Hematopoietic multipotent progenitor cell (in vitro differentiated cells): ENCODE measurements at places on chromosomes 2 and 18.

DNA sequence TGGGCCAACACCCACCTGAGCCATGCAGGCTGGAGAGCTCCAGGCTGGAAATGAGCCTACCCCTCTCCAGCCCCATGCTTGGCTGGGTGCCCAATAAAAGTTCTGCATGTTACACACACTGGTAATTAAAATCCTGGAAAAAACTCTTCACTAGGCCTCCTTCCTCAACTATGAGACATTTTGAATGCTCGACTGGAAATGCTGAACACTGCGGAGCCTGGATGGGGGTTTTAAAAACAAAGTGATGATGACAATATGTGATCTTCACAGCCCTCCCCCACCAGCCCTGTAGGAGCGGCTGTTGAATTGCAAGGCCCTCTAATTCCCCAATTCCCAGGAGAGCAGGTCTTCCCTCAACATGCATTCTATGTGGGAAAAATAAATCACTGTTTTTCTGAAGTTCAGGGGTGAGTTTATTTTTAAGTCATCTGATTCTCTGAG is 179.2 kb downstream of the TTC32 start:
- no peak for DNase-seq

DNA sequence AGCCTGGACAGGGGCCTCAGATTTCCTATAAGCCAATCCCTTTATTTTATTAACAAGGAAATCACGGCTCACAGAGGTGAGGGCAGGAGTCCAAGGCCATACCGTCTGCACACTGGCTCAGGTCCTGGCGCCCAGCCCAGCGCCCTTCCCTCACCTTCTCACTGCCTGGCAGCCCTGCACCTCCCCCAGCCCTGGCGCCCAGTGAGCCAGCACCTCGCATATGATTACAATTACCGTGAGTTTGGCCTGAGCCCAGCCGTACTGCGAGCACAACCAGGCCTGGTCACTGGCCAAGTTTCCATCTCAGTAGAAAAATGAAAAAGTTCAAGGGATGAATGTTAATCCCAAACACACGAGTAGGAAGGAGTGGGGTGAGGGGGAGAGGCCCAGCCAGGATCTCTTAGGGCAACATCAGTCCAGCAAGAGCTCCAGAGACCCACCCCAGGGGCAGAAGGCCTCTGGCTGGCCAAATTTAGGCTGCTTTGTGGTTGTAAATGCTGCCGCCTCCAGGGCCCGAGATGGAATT is 68.4 kb downstream of the MCFD2 start:
- DNase-seq = no peak

DNA sequence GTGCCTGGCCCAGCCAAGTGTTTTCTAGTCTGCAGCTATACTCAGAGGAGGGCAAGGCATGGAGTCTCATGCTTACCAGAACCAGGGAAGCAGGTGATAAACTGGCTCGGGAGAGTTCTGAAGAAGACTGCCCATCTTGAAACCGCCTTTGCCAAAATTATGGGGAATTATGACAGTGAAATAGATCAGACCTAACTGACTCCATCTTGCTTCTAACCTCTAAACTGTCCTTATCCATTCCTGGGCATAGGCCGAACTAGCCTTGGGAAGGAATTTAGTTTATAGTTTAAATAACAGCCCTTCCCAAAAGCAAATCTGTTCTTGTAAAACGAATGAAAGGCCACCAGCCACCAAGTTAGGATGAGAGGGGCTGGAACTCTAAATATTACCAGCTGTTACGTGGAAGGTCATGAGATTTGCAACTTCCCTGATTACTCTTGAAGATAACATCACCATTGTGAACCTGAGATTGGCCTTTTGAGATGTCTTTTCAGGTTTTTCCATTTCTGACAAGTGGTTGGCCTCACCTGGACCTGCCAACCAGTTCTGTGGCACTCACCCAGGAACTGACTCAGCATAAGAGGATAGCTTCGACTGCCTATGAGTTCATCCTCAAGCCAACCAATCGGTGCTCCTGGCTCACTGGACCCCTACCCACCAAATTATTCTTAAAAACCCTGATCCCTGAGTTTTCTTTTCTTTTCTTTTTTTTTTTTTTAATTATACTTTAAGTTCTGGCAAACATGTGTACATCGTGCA is 23.4 kb downstream of the CHCHD5 start:
- no peak for DNase-seq

DNA sequence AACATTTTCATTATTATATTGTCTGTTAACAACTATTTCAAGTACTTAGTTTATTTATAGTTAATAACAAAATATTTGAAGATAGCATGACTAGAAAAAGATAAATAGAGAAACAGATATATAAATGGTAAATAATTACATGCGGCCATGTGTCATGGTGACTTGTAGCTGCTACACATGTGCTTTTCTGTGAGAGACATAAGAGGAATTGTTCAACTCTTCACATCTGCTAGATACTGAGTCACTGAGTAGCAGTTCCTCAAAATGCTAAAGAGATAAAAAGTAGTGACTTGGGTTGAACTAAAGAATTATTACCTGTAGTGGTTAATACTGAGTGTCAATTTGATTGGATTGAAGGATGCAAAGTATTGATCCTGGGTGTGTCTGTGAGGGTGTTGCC is 37.5 kb upstream of the SCN9A start:
- no peak for DNase-seq

DNA sequence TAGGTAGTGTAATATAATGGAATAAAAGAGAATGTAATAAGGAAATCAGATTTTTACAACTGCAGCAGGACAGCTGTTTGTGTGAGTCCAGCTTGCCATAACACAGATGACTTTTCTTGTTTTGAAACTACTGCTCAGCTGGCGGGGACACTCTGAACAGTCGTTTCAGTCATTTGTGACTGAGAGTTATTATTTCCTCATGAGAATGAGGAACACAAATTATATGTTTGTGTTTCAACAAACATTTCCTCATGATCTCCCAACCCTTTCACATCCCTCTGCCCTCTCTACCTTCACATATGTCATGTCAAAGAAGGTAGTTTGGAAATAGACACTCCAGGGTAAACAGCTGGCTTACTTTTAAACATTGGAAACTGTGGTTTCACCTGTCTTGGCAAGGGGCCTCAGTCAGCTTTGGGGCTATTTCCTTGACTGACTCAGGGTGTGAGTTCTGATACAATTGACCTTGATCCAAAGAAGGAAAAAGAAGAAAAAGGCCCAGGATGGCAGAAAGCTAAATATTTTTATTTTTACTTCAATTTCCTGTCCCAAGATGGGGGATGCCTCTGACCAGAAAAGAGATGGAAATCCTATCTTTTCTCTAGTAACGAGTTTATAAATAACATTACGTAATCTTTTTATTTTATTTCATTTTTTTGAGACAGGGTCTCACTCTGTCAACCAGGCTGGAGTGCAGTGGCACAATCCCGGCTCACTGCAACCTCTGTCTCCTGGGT is 593 bp downstream of the SP140L start:
- DNase-seq = no peak

DNA sequence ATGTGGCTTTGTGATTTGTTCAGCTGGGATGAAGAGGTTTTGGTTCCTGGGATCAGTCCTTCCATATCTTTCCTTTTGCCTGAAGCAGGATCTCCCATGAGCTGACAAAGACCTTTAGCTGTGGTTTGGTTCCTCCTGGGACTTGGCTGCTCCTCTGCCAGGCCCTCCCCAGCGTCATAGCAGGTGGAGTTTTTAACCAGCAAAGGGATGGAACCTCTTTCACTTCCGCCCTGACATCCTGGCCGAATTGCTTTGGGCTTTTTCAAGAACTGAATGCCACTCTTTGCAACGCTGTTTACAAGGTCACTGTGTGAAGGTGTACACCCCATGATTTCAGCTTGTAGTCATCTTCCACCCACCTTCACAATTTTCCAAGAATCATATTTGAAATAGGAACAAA is 390 bp downstream of the PCARE start:
- DNase-seq = no peak

GRCh38 chr2:113967272-113967671 is 77.4 kb downstream of the ACTR3 start:
- no peak for DNase-seq

DNA sequence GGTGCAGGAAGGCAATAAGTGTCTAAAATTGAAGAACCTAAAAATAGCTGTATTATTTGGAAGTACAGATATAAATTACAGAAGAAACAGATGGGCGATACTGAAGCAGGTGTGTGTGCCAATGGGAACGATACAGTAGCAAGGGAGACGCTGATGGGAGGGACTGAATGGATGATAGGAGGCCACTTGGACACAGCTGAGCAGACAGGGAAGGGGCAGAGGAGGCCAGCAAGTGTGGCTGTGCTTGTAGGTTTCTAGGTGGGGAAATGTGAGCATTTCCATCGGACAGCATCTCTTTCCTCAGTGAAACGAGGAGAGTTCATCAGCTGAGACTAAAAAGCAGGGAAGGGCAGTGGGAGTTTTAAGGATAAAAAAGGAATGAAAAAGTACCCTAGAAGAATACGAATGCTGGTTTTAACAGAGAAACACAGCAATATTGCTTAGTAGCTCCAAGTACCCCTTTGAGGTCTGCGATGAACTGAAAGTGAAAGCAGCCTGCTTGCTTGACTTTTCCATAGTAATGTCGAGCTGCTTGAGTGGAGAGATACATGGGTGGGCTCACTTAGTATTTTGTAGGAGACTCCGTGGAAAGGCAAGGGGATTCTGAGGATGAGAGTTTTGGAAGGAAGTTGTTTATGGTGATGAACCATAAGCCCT is 91.7 kb upstream of the EPC2 start:
- peak; percentile 70 for DNase-seq

GRCh38 chr2:68789603-68790002 is 55.0 kb downstream of the ARHGAP25 start:
- no peak for DNase-seq

DNA sequence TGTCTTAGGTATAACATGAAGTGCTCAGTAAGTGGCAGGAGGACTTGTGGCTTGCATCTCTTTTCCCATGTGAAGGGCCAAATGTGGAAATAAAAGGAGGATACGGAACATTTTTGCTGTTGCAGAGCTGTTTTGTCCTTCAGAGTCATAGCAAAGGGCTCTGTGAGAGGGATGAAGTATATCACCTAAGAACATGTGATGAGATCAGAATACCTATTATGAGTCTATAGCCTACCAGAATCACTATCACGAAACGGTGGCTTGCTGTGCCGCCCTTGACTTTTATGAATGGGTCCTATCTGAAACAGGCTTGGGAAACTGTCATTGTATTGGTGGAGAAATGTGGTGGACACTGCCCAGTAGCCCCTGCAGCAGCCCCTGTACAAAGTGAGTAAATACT is 67.0 kb upstream of the ITGB6 start:
- no peak for DNase-seq

DNA sequence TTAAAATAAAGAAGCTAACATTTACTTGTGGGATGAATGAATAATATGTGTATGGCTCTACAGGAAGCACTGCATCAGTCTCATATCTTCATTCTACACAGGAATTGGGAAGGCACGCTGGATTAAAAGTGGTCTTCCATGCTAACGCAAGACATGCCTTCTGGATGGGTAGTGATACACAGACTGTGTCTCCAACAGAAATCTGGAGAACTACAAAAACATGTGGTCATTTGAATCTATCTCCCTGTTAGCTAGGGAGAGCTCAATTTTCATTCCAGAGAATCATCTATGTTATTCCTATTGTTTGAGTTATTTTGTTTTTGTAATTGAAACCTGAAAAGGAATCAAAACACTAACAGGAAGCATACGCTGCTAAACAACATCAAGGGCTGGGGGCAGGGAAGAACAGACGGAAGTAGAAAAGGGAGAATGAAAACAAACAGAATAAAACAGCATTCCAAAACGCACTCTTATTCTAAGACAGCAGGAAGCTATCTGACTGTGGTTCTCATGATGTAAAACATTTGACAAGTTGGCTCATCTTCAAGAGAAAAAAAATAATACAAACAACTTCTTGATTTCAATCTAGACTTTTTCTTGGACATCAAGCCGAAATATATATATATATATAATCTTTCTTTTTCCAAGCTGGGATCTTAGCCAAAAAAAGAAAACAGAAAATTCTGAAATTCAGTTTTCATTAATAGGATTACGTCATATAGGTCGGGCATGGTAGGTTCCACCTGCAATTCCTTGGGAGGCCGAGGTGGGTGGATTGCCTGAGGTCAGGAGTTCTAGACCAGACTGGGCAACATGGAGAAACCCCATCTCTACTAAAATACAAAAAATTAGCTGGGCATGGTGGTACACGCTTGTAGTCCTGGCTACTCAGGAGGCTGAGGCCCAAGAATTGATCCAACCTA is 31.5 kb upstream of the ASNSD1 start:
- DNase-seq = no peak

DNA sequence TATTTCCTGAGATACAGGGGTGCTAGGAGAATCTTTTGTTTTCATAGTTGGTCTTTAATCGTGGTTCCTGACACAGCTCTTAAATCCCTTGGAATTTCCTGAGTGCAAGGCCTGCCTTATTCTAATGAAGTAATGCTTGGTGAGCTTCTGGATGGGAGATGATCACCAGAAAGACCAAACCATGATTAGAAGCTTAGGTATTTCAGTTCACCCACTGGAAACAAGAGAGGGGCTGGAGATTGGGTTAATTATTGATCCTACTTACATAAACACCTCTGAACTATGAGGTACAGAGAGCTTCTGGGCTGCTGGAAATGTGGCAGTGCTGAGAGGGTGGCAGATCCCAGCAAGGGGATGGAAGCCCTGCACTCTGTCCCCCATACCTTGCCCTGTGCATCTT is 406.8 kb downstream of the THSD7B start:
- DNase-seq = no peak

DNA sequence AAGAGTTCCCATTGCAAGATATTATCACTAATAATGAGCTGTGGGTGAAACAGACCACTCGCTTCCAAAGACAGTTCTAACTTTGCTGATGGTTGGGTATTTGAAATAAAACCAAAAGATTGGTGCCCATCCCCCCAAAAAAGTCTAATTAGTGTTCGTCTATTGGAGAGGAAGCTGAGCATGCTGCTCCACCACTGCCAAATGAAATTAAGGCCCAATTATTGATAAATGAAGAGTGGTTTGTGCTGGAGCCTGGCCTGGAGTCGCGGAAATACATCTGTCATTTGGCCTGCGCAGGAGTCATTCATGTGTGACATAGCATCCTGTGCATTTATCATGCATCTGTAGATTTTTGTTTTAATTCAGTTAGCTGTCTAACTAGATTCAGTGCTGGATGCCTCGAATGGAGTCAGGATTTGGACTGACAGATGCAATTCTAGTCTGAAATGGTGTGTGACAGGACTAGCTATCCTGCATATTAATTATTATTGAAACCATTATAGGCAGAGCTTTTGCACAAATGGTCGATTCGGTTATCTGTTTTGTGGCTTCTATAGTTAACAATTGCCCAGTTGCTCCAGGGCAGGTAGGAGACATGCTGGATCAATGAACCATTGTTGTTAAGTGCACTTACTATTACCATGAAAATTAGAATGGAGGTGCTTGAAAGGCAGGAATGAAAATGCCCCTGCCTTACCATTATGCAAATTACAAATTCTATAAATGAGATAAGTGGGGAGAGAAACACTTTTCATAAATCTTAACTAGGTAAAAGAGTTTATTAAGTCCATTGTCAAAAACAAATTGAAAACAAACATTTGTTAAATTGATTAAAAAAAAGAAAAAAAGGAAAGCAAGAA is 450.4 kb upstream of the TCF4 start:
- DNase-seq = no peak
